ENCODE measurements at places on chromosomes 2 and 18.
A peak's percentile ranks its signal among the peaks of the same experiment; 100 is the strongest.

DNA sequence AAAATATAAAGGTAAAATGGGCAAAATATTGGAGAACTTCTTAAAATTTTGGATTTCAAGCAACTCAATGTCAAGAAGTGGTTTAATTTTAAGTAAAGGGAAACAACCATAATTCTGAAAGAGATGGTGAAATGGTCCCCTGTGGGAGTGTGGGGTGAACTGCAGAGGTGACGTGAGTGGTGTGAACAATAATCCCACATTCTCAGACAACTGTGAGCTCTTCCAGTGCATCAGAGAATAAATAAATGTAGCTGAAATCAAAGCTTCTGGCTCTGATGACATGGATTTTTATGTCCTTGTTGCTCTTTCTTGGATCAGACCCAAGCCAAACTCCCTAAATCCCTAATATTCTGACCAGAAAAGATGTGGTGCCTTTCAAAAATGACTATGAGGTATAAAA lies 672.7 kb downstream of the ZEB2 start:
- no peak for DNase-seq

GRCh38 chr2:47297767-47298425 lies 105.1 kb upstream of the MSH2 start:
- no peak for DNase-seq

- no peak for DNase-seq
Observed at GRCh38 chr2:229202646-229203045, 68.4 kb downstream of the PID1 start.

DNA sequence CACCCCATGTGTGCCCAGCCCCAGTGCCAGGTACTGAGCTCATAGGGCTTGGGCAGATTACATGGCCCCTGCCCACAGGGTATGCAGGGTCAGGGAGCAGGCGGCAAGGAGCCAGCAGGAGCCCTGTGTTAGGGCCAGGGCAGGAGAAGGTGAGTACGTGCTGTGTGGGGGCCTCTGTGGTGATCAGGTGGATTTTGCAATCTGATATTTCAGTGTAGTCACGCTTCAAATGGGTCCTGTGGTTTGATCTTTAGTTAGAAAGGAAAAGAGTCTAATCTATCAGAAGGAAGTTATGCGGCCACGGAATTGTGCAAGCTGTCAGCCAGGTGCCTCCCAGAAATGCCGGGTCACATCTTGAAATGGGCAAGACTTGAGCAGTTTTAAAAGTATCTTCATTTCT lies 13.9 kb downstream of the UBE2F start:
- DNase-seq, result no peak

- no peak for DNase-seq
Observed at GRCh38 chr2:74756356-74756890, 77.5 kb upstream of the HK2 start.

DNA sequence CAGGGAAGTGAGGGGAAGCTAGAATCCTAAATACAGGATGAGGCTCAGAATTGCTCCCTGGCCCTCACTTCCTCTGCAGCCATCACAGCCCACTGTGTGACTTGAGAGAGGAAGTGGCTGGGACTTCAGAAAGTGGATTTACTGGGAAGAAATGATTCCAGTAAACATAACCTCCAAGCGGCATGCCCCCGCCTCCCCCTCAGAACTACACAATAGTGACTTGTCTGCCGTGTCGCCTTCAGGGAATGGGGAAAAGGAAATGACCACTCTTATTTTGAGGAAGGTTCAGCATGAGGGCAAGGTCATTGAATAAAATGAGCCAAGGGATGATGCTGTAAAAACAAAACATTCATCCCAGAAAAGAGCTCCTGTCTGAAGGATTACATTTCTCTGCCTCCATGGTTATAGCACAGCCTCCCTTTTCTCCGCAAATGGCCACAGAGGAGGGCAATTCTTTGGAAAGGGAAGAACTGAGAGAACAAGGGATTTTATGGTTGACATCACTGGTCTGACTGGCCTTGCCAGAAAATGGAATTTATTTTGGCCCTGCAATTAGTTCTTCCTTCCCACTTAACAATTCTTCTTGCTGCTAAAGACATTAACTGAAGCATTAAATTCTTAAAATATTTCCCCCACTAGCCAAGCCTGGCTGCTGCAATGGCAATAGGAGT lies 78.9 kb upstream of the DAPL1 start:
- DNase-seq, result peak; percentile 87

GRCh38 chr2:89850881-89851582 lies 1159.6 kb downstream of the RPIA start:
- no peak for DNase-seq

DNA sequence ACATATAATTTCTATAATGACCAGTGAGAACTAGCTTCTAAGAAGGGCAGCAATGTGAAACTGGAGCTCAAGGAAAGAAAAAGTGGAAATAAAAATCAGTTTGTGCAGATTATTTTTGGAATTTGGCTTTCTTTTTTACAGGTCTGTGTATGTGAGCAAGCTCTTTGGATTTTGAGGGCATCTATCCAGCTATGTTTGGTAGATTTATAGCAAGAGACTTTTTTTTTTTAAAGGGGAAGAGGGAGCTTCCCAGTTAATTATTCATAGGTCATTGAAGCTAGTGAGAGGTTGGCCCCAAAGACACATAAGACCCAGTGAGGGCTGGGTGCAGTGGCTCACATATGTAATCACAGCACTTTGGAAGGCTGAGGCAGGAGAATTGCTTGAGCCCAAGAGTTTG lies 24.0 kb upstream of the COLEC12 start:
- DNase-seq, result no peak

DNA sequence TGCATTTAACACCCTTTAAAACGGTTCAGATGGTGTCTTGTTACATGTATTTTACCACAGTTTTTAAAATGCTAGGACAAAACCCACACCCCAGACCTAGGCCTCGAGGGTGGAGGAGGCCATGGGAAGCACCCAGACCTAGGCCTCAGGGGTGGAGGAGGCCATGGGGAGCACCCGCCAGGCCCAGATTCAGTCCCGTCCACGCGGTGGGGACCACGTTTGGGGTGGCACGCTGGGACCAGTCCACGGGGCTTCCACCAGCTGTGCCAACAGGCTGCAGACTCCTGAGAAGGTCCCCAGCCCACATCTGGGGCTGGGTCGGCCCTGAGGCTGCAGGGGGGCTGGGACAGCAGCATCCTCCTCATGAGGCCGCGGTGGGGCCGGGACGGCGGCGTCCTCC lies 63.4 kb downstream of the SLC66A2 start:
- DNase-seq, result no peak

DNA sequence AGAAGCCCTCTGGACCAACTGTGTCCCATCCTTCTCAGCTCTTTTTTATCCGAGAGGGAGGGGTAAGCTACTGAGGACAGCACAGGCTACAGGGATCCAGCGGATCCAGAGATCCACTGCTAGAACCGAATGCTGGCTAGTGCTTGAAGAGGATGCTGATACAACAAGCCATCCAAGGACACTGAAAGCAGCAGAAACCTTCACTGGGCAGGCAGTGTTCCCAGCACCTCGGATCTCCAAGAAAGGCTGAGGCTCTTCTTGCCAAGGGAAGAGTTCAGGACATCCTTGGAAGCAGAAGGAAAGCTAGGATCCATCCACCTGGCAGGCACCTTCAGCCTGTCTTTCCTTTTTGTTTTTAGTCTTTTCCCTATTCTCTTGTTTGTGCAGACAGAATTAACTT lies 13.2 kb upstream of the FHOD3 start:
- no peak for DNase-seq
